AG09309 (cell line): ENCODE measurements at places on chromosomes 5 and 9.

DNA sequence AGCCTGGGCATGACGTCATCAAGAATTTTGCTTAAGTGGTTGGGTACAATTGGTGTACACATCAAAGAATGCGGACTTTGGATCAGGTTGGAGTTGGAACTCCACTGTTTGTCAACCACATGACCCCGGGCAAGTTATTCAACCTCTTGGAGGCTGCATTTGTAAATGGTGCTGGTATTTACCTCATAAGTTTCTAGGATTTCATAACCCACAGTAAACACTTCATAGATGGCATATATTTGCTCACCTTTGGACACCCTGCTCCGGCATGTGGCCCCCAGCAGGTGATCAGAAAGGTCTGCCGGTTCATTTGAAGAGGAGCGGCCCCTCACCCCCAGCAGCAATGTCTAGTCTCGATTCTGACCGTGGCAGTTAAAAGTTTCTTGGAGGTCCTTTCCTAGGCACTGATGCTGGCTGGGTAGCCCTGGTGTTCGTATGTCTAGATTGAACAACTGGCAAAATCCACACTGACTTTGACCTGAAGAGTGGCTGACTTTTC is 60.6 kb downstream of the IL6ST start:
- no peak for DNase-seq

DNA sequence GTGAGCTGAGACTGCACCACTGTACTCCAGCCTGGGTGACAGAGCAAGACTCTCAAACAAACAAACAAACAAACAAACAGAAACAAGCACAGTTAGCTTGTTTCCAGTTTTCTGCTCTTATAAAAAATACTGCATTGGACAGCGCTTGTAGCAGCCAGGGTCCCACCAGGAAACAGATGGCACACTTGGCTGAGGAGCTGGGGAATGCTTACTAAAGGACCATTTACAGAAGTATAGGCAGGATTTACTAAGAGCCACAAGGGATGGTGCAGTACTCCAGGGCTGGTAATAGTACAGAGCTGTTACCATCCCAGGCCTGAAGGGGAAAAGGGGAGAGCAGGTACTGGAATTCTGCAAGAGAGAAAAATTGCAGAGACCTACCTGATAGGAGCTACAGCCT is 5.2 kb upstream of the ANKS6 start:
- no peak for DNase-seq

GRCh38 chr5:177419046-177419445 is 7.4 kb upstream of the GRK6 start:
- DNase-seq, result peak; percentile 20

GRCh38 chr5:155919126-155919525 is 407.8 kb upstream of the SGCD start:
- DNase-seq, result no peak

GRCh38 chr5:181164076-181164952 is 16.9 kb downstream of the OR2V2 start:
- DNase-seq, result no peak

DNA sequence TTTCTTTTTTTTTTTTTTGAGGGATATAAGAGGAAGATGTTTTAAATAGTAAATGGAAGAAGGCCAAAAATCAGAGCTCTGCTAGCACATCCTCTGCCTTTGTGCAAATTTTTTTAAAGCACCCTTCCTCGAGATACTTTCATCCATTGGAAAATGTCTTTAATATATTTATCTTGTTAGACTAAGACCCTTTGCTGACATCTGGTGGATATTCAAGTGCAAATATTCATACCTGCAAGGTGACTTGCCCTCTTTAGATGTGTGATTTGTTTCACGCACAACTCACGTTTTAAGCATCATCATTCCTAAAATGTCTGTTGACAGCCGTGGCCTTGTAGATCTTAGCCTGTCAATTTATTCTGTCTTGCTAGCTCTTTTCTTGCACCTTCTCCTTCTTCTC is 258.5 kb downstream of the AGTPBP1 start:
- DNase-seq, result no peak

DNA sequence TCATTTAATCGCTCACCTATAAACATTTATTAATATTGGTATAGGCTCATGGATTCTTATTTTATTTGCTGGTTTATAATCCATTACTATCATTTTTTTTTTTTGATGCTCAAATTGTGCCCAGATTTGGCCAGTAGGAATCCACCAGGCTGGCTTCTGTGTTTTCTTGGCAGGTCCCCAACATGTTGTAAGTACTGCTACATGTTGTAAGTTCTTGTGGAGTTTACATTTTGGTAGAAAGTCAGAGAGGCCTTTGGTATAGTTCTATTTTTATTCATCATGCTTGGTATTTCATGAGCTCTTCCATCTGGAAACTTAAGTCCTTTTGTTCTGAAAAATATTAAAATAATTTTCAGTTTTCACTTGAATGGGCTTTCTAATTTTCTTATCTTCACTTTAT is 47.1 kb downstream of the MAT2B start:
- no peak for DNase-seq

GRCh38 chr5:162372256-162372655 is 304.7 kb downstream of the GABRG2 start:
- no peak for DNase-seq

DNA sequence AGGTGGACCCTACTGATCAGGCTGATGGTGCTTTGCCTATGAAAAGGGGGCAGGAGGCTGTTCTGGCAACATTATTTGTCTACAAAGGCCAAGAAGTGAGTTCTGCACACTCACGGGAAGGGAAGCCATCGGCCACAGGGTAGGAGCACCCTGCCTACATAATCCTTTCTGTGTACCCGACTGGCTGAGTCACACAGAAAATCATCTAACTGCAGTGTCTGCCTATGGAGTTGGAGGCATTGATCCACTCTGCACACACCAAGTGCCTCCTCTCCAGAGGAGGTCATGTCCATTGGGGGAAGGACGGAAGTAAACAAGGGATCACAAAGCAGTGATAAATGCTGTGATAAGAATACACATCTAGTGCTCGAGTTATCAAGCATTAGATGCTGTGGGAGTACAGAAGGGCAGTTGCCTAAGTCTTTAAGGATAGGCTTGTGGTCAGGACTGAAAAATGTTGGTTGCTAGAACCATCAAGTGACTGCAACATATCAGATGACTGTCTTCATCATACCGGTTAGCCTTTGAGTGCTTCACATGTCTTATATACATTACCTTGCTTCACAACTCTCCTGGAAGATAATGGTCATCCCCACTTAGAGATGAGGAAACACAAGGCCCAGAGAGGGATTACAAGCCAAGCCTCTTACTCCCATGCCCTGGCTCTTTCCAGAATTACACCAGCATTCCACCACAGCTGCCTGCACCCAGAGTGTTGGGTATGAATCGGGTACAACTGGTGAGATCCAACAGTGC is 1.3 kb upstream of the SLC2A8 start:
- DNase-seq, result no peak

DNA sequence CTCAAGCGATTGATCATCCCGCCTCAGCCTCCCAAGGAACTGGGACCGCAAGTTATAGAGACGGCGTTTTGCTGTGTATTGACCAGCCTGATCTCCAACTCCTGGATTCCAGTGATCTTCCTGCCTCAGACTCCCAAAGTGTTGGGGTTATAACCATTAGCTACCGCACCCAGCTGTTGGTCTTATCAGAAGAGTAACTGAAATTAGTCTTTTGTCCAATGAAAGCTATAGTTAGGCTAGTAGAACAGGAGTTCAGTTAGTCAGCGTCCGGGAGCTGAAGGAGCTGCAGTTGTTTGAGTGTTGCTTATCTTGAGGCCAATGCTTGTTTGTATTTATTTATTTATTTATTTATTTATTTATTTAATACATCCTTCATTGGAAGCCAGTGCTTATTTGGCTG is 3.2 kb upstream of the MIGA2 start:
- no peak for DNase-seq

- no peak for DNase-seq
Observed at GRCh38 chr5:132489871-132490483, 596 bp downstream of the IRF1 start.

DNA sequence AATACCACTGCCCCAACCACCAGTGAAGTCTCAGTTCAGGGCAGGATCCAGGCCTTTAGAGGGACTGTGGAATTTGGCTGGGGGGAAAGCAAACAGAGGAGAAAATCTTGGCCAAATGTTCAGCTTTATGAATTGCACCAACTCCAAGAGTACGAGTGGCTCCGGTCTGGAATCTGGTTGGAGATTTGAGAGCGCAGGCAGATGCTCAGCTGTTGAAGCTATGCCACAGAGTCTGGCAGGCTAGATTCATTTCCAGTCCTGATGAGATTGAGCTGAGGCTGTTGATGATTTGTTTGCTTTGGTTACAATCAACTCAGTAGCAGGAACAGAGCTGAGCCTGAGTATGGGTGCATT is 9.1 kb upstream of the HSPB3 start:
- DNase-seq, result no peak

- no peak for DNase-seq
Observed at GRCh38 chr5:125597338-125597737, 825.9 kb upstream of the GRAMD2B start.

DNA sequence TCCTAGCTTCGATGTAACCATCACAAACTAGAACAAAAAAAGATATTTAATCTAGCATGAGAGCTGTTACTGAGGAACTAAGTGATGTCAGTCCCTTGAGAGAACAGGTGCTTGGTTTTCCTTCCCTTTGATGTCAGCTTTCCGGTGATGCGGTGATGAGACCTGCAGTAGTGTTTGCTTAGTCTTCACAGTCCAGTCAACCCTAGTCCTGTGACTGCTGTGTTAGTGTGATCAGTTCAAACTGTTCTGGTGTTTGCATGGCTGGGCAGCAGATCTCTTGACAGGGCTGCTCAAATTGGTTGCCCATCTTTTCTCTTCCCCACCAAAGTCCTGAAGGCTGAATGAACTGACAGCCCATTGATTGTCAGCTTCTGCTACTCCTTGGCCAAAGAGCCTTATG is 608.6 kb upstream of the DAB2 start:
- no peak for DNase-seq

DNA sequence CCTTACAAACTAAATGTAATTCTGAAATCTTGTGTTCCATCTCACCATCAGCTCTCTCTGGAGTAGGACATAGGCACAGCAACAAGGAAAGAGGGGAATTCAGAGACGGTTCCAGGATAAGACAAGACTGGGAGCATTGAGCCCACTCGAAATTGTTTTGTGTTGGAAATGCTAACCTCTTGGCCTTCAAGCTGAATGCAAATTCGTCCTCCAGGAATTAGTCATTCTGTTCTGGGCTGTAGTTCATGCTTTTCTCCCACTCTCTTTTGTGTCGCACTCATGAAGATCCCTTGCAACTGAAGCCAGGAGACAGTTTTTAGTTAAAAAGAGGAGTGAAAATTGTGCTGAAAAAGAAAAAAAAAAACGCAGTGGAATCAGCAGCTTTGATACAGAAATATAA is 121.7 kb upstream of the SEMA6A start:
- DNase-seq, result no peak

DNA sequence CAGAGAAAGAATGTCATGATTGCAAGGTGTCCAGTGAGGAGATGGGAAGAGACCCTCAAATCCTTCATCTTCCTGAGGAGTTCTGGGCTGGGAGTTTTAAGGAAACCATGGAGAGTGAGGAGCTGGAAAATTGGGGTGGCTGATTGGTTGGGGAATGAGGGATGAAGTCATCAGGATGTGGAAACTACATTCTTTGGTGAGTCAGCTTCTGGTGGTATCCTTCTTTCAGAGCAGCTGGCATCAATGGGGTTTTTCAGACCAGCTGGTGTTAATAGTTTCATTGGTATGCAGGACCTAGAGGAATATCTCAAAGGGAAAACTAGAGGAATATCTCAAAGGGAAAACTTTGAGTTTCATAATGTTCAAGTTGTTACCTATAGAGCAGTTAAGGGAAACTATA is 45.2 kb downstream of the RNF180 start:
- DNase-seq, result peak; percentile 74

- no peak for DNase-seq
Observed at GRCh38 chr9:113246928-113247327, 25.6 kb downstream of the SLC31A1 start.

GRCh38 chr5:139839232-139839815 is 43.7 kb downstream of the PSD2 start:
- DNase-seq, result no peak

GRCh38 chr5:33299621-33300208 is 141.1 kb upstream of the TARS1 start:
- DNase-seq, result no peak

- DNase-seq, result no peak
Observed at GRCh38 chr5:55231029-55231918, 2.1 kb downstream of the CCNO start.

DNA sequence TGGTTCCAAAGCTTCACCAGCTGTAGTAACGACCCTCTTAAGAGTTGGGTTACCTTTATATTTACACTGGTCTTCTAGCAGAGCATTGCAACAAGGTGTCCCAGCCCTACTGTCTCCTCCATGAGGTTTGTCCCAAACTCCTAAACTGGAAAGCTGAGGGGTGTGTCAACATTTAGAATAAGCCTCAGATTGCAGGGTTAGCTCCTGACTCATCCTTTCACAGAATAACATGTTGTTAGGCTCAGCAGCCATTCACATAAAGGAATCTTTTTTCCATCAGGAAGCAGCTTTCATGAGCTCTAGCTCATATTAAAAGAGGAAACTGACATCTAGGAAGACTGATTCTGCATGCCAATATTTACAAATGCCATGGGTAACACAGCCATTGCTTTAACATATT is 238.7 kb downstream of the EFNA5 start:
- no peak for DNase-seq

DNA sequence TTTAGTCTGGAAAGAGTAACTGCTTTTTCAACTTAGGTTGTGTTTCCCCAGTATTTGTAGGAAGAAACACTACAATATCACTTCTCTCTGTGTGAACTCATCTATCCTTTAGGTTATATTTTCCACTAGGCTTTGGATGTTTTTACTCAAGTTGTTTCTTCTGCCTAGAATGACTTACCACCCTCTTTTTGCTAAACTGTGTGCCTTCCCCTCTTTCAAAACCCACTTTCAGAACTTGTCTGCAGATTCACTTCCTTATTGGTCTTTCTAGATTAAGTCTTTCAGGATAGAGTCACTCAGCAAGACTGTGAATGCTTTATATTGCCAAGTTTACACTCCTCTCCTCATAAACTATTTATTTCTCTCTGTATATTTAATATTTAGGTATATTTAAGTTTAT is 14.2 kb upstream of the CAST start:
- no peak for DNase-seq

GRCh38 chr5:90093751-90094485 is 315.6 kb downstream of the CETN3 start:
- DNase-seq, result no peak

- no peak for DNase-seq
Observed at GRCh38 chr5:138078006-138078643, 5.7 kb upstream of the WNT8A start.

GRCh38 chr5:111072949-111073682 is 1.6 kb downstream of the TSLP start:
- no peak for DNase-seq
